Gastrocnemius medialis (tissue), 4 donors: ENCODE measurements at places on chromosomes 16 and 17. TPM values are rescaled to one million over a fixed set of nuclear protein-coding genes. Genes with fewer than 3 reads are reported as not detected.

UTS2R gene
- not detected for total RNA-seq

SHCBP1 gene
- not detected for total RNA-seq

RNU2-1 gene
- not detected for total RNA-seq

FGF11 gene
- total RNA-seq: 4.5 TPM

PFAS gene
- total RNA-seq: 7.3 TPM

ABCC12 gene
- total RNA-seq: 0.16 TPM

TBC1D3L gene
- 18.6 TPM for total RNA-seq

PYDC1 gene
- total RNA-seq: not detected

ANTKMT gene
- 20.9 TPM for total RNA-seq

NBR1 gene
- 147 TPM for total RNA-seq

IRX3 gene
- 5.0 TPM for total RNA-seq

FOXN1 gene
- total RNA-seq: not detected

RABEP2 gene
- total RNA-seq: 2.9 TPM

MPV17L gene
- 23.4 TPM for total RNA-seq

CHST4 gene
- total RNA-seq: not detected

KRTAP4-4 gene
- total RNA-seq: not detected

GPRC5C gene
- 134 TPM for total RNA-seq

ARL5C gene
- total RNA-seq: 0.20 TPM

PRR35 gene
- not detected for total RNA-seq
